Urothelium cell line (cell line): ENCODE measurements at places on chromosomes 2 and 18.

GRCh38 chr2:18795906-18796305, 206.5 kb upstream of the NT5C1B start:
- no peak for DNase-seq

GRCh38 chr2:136129601-136130000, 11.7 kb upstream of the CXCR4 start:
- peak; percentile 18 for DNase-seq

- no peak for DNase-seq
These were observed 2136.2 kb upstream of the CELF4 start for GRCh38 chr18:39701839-39702238.

DNA sequence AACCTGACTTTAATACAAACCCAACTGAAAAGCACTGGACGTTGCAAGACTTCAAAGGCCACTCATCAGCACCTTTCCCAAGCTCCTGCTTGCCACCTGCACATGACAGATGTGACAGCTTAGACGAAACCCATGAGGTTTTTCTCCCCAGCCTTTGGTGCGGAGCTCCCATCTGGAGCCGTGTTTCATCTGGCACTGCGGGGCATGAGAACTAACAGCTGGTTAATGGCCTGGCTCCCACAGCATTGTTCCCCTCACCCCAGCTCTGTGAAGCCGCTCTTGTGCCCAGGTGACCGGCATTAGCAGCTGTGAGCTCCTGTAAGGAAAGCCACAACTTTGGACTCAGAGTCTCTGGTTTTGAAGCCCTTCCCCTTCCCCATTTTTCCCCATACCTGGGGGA, 50.9 kb downstream of the GALR1 start:
- DNase-seq, result no peak

DNA sequence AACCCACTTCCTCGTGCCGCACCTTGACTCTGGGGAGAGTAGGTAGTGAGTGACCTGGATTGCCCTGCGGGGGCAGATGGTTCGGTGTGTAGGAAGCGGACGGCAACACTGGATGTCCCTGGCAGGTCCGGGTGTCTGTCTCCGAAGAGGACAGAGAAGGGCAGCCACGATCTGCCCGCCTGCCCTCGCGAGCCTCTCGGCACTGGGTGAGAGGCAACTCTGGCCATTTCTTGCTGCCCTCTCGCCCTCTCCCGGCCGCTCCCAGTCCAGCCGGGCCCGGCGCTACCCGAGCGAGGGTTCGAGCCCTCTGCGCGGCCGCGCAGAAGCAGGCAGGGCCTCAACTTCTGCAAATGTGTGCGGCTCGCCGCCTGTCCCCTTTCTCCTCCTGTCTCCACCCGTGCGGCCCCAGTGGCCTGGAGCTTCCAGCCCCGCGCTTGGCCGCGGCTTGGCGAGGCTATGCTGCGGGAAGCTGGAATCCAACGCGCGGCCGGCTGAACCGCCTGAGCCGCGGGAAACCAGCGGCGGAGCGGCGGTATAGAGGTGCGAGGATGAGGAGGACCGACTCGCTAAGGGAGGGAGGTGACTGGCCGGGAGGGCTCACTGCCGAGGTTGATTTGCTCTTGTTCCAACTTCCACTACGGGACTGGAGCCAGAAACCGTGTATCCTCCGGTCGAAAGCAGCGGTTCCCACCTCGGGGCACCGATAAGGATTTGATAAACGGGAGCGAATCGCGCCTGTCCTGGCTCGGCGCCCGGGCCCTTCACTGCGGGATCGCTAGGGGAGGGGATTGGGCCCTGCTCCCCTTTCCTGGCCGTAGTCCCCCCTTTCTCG, 1.5 kb downstream of the EPAS1 start:
- peak; percentile 52 for DNase-seq

GRCh38 chr2:181741756-181742155, 61.4 kb upstream of the NEUROD1 start:
- DNase-seq, result no peak

DNA sequence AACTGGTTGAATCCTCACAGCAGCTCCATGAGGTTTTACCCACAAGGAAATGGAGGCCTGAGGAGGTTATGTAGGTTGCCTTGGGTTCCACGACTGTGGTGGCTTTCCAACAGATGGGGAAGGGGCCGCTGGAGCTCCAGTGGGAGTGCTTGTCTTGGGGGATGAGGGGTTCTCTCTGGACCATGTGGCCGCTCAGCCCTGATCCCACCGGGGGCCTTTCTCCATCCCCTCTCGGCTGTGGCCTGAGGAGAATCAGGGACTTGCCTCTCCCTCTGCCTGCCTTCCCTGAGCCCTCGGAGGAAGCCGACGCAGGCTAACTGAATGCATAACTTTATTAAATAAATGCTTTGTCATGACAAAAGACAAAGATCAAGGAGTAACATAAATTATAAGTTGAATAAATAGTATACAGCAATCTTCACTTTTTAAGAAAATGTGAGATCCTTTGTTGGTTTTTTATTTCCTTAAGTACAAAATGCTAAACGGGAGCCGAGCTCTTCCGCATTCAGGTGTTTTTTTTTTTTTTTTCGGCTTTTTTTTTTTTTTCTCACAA, 23.5 kb downstream of the IGFBP5 start:
- DNase-seq, result no peak

- no peak for DNase-seq
These were observed 76.9 kb upstream of the PAPOLG start for GRCh38 chr2:60679036-60679780.

- DNase-seq, result no peak
These were observed 241.0 kb downstream of the LRP1B start for GRCh38 chr2:141889788-141890187.

DNA sequence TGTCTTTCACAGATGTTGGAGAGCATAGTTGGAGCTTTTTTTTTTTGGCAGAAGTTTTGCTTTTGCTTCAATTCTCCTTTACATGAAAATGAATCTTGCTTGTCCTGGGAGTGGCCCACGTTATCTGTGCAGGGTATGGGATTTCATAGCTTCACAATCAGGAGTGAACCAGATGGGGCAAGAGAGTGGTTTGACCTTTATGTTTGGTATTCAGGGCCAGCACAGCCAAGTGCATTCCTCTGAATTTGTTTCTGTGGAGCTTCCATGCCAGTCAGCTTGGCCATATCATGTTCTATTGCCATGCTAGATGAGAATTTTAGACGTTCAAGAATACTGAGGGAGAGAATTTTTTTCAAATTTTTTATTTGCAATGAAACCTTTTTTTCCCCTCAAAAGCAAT, 116.6 kb downstream of the PRPF40A start:
- DNase-seq, result no peak

- no peak for DNase-seq
These were observed 238.1 kb upstream of the SLC8A1 start for GRCh38 chr2:40690036-40690435.

DNA sequence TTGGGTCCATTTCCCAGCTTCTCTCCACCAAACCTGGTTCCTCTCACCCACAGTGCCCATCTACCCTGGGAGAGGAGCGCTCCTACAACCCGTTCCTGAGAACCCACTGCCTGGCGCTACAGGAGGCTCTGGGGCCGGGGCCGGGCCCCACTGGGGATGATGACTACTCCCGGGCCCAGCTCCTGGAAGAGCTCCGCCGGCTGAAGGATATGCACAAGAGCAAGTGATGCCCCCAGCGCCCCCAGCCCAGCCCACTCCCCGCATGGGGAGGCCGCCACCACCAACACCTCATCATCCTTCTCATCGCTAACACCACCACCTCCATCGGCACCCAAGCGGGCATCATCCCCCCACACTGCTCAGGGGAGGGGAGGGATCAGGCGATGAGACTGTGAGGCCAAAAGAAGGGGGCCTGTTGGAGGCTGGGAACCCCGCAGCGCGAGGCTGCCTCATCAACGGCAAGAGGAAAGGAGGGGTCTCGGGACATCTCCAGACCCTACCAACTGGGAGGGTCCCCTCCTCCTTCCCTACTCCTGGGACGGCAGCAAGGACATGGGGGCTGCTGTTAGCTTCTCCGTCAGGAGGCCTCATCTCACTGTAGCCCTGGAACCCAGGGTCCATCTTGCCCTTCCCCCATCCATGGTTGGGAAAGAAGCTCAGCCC, 11.8 kb upstream of the CATIP start:
- DNase-seq, result no peak

GRCh38 chr18:5142859-5143258, 54.2 kb downstream of the AKAIN1 start:
- no peak for DNase-seq

DNA sequence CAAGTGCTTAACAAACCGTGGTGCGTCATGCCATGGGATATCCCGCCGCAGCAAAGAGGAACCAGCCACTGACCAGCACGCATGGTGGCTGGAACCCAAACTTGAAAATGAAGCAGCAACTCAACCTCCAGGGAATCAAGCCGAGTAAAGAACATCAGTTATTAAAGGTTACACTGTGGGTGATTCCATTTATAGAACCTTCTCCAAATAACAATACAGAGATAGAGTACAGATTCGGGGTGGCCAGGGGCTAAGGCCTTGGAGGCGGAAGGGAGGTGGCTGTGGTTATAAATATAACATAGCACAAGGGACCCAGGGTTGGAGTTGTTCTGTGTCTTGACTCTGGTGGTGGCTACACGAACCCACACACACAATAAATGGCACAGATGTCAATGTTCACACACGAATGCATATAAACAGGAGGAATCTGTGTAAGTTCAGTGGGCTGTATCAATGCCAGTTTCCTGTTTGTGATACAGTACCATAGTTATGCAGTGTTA, 123.1 kb downstream of the EIPR1 start:
- no peak for DNase-seq

- DNase-seq, result no peak
These were observed 278.4 kb downstream of the NDUFA10 start for GRCh38 chr2:239746559-239747246.

DNA sequence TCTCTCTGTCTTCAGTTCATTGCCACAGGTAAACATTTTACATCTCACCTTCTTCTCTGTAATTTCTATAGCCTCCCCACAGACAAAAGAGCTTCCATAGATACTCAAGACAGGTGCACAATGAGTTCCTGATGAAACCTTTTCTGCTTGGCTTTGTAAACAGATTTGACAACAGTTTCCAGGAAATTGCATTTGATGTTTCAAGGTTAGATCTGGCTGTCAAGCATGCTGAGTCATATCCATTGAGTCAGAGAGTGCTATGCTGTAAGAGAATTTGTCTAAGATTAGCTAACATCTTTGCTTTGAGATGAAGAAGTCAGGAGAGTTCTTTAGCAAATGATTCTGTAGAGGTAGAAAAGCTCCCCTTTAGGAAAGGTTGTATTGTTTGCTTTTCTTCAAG, 40.6 kb upstream of the MAP2 start:
- DNase-seq, result peak; percentile 50

DNA sequence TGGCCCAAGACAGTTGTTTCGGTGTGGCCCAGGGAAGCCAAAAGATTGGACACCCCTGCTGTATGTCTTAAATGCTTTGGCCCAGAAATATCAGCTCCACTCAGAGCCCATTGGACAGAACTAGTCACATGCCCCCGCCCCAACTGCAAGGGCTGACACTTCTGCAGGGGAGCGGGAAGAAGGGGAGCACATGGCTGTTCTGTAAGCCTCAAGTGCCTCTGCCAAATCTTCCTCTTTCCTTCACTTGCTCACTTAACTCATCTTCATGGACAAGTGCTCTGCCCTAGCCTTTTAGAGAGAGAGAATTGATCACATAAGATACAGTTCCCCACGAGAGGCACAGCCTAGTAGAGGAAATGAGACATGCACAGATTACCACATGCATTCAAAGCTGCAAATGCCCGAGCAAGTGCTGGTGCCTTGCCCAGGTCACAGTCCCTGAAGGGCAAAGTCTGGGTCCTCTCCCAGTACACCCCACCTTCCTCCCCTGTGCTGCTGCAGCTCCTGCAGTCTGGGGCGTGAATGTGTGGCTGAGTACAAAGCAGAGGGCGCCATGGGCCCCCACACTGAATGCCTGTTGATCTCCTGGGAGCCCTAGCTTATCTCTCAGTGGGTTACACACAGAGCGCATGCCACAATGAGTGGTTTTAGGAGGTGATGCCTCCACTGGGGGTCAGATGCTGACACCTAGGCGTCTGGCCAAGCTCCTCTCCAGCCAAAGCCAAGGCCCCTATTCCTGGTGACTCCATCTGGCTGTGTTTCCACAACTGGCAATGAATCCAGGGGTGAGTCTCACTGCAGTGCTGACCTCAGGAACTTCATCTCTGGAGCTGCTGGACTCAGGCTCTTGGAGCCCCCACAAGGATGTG, 135.3 kb downstream of the CTIF start:
- no peak for DNase-seq

GRCh38 chr18:70046796-70047195, 99.1 kb upstream of the CD226 start:
- no peak for DNase-seq

DNA sequence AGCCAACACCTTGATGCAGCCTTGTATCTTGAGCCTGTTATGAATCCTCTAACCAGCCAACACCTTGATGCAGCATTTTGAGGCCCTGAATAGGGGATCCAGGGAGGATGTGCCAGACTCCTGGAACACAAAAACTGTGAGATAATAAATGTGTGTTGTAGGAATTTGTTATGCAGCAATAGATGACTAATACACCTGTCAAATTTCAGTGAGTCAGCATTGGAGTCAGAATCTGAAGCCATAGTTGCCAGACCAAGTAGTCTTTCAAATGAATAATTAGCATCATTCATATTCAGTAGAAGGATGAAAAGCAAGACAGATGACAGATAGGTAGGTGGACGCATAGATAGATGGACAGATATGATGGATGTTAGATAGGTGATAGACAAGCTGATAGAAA, 942.5 kb upstream of the SLC39A10 start:
- DNase-seq, result peak; percentile 1

GRCh38 chr2:202592566-202592965, 42.2 kb upstream of the FAM117B start:
- no peak for DNase-seq

- DNase-seq, result no peak
These were observed 399.4 kb upstream of the HS6ST1 start for GRCh38 chr2:128717758-128718710.

DNA sequence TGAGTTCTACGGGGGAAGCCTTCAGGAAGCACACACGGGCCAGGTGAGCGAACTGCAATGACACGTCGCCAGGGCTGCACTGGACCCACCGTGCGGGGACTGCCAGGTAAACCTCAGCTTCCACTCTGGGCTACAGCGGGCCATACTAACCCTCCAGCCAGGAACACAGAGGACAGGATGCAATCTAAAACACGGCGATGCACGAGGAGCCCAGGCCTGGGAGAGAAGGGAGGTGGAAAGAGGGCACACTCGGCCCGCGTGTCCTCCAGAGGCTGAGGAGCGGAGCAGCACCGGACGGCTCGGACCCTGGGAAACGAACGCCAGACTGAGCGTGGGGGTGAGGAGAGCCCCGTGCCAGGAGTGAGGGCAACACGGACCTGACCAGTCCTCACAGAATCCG, 69.3 kb downstream of the HDAC4 start:
- DNase-seq, result no peak

DNA sequence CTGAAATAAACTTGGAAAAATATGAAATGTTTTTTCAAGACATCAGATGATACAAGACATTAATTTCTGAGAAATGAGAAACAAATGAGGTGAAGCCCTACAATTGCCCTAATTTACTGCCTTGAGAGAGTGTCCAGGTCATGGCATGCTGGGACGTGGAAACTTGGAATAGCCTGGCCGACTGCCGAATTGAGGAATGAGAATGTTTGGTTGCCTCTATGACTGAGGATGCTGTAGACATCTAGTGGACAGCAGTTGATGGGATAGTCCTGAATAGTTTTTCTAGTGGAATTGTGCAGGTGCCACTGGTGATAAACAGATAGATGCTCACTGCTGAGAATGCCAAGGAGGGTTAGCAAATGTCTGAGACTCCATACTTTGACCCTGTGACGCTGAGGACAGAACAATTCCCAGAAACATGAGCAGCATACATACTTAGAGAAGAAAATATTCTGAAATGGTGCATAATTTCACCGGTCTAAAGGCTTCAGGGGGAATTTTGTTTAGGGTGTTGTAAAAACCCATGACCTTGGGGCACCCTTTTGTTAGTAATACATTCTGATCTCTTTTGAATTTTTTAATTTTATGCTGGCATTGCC, 56.5 kb upstream of the CWC22 start:
- DNase-seq, result no peak

GRCh38 chr18:35780937-35781336, 191.5 kb upstream of the RMP24 start:
- no peak for DNase-seq
